ENCODE measurements at places on chromosomes 6 and 20.

GRCh38 chr6:37456816-37457560 lies 24.0 kb downstream of the CMTR1 start:
- no peak for DNase-seq

GRCh38 chr6:56959094-56959493 lies 4.2 kb downstream of the BEND6 start:
- DNase-seq: no peak

GRCh38 chr20:16608277-16608650 lies 35.0 kb upstream of the KIF16B start:
- DNase-seq: no peak

- DNase-seq: no peak
Observed at GRCh38 chr20:1183153-1183552, 1.6 kb downstream of the TMEM74B start.

GRCh38 chr20:56629464-56630085 lies 469 bp downstream of the TFAP2C start:
- no peak for DNase-seq

DNA sequence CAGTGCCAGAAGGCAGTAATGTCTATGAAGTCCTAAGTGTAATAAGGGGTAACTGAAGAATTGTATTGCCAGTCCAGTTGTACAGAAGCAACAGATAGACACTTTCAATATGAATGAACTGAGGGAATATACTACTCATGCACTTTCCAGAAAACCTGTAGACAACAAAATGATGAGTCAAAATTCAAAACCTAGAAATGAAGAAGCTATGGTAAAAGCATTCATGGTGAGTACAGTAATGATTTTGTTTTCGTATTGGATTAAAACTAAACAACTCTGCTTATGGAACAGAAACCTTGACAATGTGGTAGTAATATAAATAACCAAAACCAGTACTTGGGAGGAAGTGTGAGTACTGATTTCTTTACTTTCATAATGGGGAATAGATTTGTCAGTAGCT lies 35.0 kb downstream of the ARMC2 start:
- DNase-seq: no peak

DNA sequence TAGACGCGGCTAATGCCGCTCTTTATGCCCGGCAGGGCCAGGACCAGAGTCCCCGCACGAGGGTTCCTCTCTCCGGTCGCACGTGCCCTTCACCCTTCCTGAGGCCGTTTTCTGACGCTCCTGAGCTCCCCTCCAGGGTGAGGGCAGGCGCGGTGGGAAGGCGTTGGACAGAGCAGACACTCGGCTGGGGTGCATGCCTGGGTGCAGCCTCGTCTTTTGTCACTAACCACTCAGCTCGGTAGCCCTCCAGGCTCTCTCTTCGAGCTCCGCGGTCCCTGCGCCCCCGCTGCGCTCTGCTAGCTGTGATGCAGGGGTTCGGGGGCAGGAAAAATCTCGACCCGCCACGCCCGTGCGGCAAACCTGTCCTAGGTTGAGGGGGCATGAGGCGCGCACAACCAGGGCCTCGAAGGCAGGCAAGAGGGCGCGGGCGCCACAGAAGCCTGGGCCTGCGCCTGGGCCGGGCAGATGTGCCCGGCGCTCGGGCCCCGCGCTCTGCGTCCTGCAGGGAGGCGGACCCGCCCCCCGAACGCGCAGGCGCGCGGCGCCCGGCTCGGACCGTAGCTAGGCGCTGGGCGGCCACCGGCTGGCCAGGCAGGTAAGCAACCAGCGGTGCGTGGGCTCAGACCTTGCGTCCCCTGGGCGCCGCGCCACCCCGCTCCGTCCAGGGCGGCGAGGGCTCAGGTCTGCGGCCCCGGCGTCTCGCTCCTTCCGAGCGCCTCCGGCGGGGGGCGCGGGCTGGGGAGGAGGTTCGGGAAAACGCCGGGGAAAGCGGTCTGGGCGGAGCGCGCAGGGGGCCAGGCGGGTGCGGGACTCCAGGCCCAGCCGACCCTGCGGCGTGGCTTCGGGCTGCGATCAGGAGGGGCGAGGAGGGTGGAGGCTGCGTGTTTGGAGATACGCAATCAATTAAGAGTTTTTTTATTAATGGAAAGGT lies at the start of gene L3MBTL1:
TSS of gene L3MBTL1 (plus strand) at position 548 of the 931 bp plus-strand sequence. CDS start 5,807 bp downstream, outside the sequence.
- no peak for DNase-seq

DNA sequence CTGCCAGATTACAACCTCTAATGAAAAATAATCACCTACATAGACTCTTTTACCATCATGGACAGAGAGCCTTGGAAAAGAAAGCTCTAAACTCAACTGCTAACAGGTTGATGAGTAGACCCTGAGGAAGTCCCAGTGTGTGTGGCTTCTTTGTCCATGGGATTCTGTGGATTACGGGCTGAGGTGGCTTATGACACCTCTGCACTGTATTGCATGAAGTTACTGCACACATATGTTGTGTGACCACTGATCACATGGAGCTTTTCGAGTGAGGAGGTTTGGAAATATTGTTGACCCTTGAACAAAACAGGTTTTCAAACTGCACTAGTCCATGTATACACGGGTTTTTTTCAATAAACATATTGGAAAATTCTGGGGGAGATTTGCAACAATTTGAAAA lies 124.4 kb downstream of the RIN2 start:
- no peak for DNase-seq

DNA sequence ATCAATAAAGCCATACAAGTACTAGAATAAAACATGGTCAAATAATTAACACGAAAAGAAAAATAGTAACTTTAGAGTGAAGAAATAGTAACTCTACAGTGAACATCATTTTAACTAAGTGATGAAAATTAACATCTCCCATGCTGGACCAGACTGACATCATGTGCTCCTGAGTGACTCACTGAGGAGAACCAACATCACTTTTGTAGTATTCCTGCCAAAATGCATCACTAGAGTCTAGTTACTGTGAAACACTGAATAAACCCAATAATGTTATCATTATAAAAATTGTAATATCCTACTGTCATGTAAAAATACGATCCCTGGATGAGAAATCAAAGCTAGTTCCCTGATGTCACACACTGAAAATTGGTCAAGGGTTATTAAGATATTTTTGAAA lies 361.3 kb downstream of the CD109 start:
- no peak for DNase-seq

GRCh38 chr6:136600818-136601217 lies 50.6 kb upstream of the MAP7 start:
- no peak for DNase-seq

- DNase-seq: no peak
Observed at GRCh38 chr20:17612992-17613327, 43.1 kb downstream of the DSTN start.

- DNase-seq: no peak
Observed at GRCh38 chr6:78340755-78341154, 526.6 kb upstream of the IRAK1BP1 start.
